ENCODE measurements at places on chromosomes 11 and 22.

- no peak for DNase-seq
Measured at GRCh38 chr11:24514219-24514594, 17.4 kb downstream of the LUZP2 start.

- DNase-seq = no peak
Measured at GRCh38 chr11:58525037-58525614, 17.2 kb upstream of the OR5B21 start.

DNA sequence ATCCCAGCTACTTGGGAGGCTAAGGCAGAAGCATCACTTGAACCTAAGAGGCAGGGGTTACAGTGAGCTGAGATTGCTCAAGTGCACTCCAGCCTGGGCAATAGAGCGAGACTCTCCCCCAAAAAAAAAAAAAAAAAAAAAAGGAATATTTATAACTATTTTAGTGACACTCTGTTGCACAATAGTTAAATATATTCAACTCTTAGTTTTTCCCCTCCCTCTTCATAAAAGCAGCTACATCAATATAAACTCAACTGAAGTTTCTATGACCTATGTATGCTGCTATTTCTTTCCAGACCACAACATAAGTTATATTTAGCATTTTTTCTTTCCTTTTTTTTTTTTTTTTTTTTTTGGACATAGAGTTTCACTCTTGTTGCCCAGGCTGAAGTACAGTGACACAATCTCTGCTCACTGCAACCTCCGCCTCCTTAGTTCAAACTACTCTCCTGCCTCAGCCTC is 19.2 kb downstream of the CELF1 start:
- no peak for DNase-seq

GRCh38 chr11:106101819-106102218 is 24.4 kb downstream of the AASDHPPT start:
- no peak for DNase-seq

- peak; percentile 79 for DNase-seq
Measured at GRCh38 chr22:38923463-38924346, 33.7 kb upstream of the APOBEC3A start.

DNA sequence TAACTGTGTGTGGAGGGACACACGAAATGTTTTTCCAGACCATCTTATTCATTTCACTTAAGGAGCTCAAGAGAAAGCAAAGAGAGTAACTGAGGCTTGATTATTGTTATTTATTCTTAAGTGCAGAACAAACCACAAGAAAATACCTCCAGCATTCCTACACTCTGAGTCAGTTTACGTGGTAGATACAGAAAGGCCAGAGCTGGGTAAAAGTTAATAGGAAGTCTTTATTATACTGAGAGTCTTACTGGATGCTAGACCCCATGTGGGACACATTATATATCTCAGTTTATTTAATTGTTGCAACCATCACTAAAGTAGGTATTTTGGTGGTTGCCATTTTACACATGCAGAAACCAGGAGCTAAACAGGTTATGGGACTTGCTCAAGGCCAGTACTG is 261.4 kb upstream of the POU2AF2 start:
- DNase-seq = no peak

DNA sequence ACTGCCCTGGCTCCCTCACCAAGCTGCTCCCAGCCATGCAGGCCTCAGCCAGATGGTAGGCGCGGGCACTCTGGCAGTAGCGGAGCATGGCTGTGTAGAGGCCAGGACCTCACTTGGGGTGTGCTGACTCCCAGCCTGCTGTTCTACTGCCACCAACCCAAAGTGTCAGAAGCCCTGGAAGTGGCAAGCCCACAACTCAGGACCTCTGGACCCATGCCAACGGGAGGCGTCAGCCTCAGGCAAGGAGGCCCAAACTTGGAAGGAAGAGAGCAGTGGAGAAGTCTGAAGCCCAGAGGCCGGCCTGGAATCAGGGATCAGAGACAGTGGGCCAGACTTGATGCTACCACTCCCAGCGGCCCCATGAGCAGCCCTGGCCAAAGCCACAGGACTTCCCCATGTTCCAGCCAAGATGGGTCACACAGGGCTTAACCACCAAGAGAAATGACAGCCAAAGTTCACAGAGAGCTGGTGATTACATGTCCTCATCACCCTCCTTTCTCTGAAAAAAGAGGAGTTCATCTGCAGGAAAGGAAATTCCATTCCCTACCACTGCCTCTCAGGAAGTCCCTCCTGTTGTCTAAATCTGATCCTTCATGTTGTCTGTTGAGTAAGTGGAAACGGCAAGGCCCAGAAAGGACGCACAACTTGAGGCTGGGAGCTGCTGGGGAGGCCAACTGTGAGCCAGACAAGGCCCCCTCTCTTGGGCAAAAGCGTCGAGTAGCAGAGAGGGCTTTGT is 4.4 kb downstream of the ARRB1 start:
- no peak for DNase-seq

DNA sequence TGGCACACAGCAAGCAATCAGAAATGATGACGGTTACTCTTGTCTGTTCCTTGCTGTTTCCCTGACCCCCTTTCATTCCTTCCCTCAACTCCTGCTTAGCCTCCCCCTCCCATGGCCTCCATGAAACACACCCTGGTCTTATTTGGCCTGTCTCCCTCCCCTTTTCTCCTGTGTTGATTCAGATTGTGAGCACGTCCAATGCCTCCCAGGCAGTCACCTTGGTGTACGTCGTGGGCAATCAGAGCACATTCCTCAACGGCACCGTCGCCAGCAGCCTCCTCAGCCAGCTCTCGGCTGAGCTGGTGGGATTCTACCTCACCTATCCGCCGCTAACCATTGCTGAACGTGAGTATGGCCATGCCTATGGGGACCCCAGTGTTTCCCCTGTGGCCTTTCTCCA is 141.1 kb downstream of the C11orf91 start:
- DNase-seq = no peak

Data from H54 (cell line).